Left hindlimb (tissue), 1 donor: ENCODE measurements at places on chromosomes 16 and 17.

DNA sequence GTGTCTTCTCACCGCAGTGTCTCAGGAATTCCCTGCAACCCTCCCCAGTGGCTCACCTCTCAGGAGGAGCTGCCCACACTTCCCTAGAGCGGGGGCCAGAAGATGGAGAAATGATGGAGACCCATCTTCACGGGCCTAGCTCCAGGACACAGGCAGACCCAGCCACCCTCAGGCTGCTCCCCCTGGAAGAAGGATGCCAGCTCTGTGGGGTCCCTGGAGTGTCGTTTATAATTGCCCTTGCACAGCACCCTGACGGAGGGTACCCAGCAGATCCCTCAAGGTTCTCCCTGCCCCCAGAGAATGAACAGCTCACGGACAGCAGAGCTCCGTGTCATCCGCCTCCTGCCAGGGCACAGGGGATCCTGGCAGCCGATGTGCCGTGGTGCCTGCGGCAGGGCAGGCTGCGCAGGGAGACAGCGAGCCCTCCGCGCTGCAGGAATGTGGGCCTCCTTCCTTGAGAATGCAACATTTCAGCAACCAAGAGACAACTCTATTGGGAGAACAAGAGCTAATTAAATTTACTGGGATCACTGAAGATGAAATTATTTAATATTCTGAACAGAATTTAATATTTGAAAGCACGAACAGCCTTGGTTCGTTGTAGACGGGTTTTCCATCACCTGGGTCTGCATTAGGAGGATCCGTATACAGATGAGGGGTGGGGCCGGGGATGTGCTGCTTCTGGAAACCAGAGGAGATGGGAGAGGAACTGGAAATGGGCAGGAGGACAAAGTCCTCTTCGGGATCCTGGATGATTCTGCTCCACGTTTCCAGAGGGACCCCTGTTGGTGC lies 21.0 kb upstream of the RBFOX3 start:
- DNase-seq = no peak

- no peak for DNase-seq
Measured at GRCh38 chr17:59387351-59388068, 56.1 kb downstream of the YPEL2 start.

DNA sequence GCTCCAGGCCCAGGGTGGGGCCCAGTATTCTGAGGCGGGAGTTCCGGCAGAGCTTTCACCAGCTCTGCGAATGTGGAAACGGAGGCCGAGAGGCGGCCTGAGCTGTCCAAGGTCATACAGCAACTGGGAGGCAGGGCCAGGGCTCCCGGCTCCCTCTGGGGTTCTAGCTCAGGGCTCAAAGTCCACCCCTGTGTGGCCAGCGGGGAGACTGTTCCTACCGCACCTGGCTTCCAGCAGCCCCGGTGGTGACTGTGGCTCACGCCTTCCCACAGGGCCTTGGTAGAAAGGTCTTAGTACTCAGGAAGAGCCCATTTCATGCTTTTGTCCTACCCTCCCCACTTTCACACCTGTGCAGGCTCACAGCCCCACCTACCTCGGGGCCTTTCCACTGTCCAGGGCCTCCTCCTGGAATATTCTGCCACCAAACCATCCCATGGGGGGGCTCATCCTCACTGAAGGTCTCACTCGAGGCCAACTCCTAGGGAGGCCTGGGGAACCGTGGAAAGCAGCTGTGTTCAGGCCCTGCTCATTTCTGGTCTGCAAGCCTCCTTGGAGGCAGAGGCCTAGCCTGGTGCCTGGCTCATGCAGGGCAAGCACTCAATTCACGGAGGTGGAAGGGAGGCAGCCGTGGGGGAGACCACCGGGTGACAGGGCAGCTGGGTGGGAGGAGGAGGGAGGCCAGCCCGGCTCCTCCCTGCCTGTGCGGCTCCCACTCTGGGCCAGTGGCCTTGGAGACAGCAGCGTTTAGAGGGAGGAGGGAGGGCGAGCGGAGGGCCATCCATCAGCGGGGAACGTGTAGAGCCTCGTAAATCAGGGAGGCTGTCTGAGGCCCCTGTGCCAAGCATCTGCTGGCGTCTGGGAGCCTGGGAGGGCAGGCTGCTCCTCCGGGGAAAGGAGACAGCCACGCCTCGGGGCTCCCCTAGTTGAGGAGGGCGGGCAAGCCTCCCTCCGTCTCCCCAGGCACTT lies 12.7 kb upstream of the DOC2B start:
- peak; percentile 29 for DNase-seq

DNA sequence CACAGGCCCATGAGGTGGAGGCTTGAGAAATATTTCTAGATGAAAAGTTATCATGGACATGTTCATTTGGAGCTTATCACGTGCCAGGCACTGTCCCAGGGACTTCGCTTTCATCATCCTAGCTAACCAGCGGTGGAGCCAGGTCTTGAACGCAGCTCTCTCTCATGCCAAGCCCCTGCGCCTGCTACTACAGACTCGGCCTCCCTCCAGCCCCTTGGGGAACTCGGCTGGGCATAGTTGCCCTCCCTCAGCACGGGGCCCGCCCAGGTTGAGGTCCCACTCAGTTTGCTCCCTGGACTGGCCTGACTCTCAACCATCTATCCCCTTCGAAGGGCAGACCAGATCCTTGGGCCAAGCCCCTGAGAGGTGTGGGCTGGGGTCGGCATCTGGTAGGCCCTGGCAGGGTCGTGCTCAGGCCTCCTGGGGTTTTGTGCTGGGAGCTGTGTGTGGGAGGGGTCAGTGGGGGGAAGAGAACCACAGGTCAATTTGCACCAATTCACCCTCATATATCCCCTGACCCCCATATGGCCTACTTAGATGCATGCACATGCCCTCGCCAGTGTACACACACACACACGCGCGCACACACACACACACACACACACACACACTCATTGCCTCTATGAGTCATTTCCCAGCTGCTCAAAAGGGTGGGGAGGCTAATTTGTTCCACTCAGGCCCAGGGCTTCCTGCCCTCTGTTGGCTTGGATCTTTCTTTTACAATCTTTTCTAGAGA lies 12.1 kb upstream of the SCN4A start:
- peak; percentile 72 for DNase-seq

- no peak for DNase-seq
Measured at GRCh38 chr16:65600629-65601028, 478.8 kb upstream of the CDH11 start.
